Renal pelvis (tissue), 12 donors: ENCODE measurements at places on chromosomes 5 and 9. TPM values are rescaled to one million over a fixed set of nuclear protein-coding genes. Genes with fewer than 3 reads are reported as not detected.
A peak's percentile ranks its signal among the peaks of the same experiment; 100 is the strongest.

GRCh38 chr9:86281593-86282076, 703 bp downstream of the ISCA1 start:
- DNase-seq: no peak

GRCh38 chr5:122064992-122065391, 13.1 kb downstream of the LOX start:
- DNase-seq: no peak

- no peak for DNase-seq
Observed at GRCh38 chr9:15999422-16000339, 446.8 kb downstream of the CCDC171 start.

DNA sequence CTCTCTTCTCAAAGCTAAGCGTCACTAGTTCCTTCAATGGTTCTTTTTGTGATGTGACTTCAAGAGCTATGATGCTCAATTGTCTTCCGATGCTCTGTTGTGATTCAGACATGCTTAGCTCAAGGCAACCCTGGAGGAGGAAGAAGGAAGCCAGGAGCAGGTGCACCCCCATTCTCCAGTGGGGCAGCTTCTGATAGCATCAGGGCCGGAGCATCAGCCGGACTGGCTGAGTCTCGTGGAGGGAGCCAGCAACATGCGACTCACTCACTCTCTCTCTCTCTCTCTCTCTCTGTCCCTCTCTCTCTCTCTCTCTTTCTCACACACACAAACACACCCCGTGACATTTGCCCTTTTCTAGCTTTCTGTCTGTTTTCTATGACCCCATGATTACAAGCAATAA, 140.2 kb downstream of the HSD17B3 start:
- DNase-seq: no peak

OLFM1 gene
- 2.6 TPM for polyA plus RNA-seq

GRCh38 chr5:887947-888637, 4.5 kb downstream of the BRD9 start:
- no peak for DNase-seq

UQCRQ gene
- polyA plus RNA-seq: 199 TPM

DNA sequence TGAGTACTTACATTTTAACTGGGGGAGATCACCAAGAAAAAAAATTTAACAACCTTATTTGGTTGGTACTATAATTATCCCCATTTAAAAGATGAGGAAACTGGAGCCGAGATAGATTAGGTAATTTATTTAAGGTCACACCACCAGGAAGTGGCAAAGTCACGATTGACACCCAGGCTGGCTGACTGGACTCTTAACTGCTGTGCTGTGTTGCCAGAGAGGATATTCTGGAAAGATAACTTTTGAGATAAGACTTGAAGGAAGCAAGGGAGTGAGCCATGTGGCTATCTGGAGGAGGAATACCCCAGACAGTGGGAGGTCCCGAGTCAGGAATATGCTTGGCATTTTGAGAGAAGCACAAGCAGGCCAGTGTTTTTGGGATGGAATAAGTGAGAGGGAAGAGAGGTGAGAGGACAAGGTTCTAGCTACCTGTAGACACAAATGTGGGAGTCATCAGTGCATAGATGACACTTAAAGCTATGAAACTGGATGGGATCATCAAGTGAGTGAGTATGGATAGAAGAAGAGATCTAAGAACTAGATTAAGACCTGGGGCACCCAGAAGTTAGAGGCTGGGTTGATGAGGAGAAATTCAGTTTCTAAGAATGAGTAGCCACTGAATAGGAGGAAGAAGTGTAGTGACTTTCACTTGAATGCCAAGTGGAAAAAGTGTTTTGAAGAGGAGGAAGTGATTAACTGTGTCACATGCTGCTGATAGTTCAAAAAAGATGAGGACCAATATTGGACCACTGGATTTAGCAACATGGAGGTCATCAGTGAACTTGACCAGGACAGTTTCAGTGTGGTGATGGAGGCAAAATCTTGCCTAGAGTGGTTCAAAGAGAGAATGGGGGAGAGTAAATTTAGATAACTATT, 25.6 kb downstream of the PDE8B start:
- no peak for DNase-seq

DNA sequence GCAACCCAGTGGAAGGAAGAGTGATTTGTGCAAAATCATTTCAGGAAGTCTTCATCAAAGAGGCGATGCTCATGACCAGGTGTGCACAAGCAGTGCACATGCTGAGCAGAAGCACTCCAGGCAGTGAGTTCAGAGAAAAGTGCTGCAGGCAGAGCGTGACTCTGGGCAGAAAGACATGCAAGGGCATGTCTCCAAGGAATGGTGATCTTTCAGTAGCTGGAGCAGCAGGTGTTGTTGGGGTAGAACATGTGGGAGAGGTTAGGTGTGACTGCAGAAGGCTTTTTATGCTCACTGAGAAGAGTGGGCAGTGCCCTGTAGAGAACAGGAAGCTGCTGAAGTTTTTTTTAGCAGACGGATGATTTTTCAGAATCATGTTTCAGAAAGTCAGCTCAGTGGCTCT, 545.4 kb upstream of the TLE4 start:
- peak; percentile 10 for DNase-seq

- DNase-seq: no peak
Observed at GRCh38 chr5:140245341-140245740, 57.6 kb downstream of the PFDN1 start.

- DNase-seq: no peak
Observed at GRCh38 chr9:109717342-109717741, 62.7 kb upstream of the PALM2AKAP2 start.

DNA sequence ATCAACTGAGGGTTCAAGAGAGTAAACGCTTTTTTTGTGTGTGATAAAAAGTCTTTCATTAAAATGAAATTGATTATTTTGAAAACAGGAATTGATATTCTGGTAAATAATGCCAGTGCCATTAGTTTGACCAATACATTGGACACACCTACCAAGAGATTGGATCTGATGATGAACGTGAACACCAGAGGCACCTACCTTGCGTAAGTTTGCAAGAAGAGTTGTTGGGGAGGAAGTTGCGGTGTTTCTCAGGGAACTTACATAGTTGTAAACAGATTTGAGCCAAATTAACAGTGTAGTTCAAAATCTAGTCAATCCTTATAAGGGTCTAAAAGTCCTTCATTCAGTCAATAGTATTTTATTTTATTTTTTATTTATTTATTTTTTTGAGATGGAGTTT, 28.9 kb downstream of the HSDL2 start:
- DNase-seq: no peak

PCDHB15 gene
- polyA plus RNA-seq: 14.3 TPM

RORB gene
- 0.17 TPM for polyA plus RNA-seq
